T-helper 1 cell (primary cell): ENCODE measurements at places on chromosomes 1 and 21.

GRCh38 chr1:192936313-192937018 lies 122.7 kb downstream of the UCHL5 start:
- no peak for DNase-seq

- DNase-seq, result no peak
Measured at GRCh38 chr1:151728151-151729054, 7.1 kb downstream of the RIIAD1 start.

- no peak for DNase-seq
Measured at GRCh38 chr1:48611841-48612240, 139.8 kb upstream of the SPATA6 start.

DNA sequence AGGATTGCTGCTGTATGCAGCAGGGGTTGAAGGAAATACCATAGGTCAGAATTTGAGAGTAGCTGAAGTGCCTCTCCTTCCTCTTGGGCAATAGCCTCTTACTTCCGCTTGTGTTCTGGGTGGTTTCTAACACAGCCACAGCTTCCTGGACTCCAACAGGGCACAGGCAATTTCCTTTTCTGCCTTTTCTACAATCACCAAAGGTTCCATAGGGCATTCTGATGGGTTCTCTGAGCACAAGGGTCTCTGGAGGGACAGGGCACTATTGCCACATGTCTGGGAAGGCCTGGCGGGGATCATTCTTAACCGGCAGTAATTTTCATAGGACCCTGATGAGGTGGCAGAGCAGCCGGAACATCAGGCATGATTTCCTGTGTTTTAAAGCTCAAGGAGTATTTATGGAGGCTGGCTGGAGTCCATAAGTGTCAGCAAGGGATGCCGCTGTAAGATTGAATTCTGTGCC lies 5.5 kb upstream of the AGTRAP start:
- no peak for DNase-seq

- DNase-seq, result no peak
Measured at GRCh38 chr1:30685796-30686165, 37.6 kb downstream of the MATN1 start.

DNA sequence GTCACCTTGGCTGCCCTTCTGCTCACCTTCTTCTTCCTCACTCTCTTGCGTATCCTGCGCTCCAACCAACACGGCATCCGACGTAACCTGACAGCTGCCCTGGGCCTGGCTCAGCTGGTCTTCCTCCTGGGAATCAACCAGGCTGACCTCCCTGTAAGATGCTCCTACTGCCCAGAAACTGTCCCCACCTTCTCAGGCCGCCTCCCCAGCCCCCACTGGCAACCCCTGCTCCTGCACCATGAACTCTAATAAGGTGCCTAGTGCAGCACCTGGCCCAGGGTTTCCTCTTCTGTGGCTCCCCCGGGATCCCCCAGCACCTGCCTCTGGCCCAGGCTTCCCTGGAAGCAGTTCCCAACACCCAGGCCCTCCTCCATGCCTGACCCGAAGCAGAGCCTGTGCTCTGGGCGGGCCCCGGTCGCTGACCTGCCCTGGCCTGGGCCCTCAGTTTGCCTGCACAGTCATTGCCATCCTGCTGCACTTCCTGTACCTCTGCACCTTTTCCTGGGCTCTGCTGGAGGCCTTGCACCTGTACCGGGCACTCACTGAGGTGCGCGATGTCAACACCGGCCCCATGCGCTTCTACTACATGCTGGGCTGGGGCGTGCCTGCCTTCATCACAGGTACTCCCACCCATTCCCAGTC lies 12.8 kb downstream of the PSRC1 start:
- DNase-seq, result no peak

GRCh38 chr21:22754746-22755145 lies 1756.5 kb downstream of the NCAM2 start:
- no peak for DNase-seq

GRCh38 chr1:91523482-91523881 lies 22.8 kb downstream of the CDC7 start:
- DNase-seq, result no peak

GRCh38 chr1:170593173-170594011 lies 61.4 kb downstream of the GORAB start:
- no peak for DNase-seq

GRCh38 chr1:197862221-197862620 lies 40.2 kb upstream of the C1orf53 start:
- DNase-seq, result no peak

- no peak for DNase-seq
Measured at GRCh38 chr1:220521778-220522177, 6.2 kb upstream of the MARK1 start.

DNA sequence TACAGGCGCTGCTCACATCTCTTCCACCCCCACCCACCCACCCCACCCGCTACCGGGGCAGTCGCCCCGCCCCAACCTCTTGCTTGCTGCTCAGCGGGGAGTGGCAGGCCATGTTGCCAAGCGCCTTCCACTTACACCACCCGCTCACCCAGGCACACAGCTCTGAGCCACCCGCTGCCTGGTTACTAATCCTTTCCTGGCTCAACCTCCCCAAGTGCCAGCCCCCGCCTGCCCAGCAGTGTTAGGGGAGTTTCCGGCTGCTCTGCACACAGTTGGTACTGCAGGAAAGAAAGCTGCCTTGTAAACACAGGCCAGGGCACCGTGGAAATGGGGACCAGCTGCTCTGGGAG lies 56.2 kb downstream of the LACTBL1 start:
- no peak for DNase-seq

DNA sequence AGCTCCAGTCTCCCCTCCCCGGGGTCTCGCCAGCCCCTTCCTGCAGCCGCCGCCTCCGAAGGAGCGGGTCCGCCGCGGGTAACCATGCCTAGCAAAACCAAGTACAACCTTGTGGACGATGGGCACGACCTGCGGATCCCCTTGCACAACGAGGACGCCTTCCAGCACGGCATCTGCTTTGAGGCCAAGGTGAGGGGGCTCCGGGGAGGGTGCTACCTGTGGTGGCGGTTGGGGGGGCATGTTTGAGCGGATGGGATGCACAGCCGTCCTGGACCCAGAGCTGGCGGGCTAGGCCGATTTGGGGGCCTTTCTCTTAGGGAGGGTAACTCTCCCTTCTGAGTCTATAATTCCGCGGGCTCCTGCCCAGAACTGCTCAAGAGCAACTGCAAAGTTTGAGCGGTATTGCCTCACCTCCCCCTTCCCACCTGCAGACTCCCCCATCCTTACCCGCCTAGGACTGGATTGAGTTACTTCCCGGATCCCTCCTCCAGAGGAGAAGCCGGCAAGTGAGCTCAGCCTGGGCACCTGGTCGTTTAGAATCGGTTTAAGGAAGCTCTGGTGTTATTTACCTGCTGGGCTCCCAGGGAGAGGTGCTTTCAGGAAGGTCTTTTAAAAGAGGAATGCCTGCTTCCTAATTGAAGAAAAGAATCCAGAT lies 730 bp downstream of the NOS1AP start:
- peak; percentile 6 for DNase-seq

- DNase-seq, result no peak
Measured at GRCh38 chr1:206699626-206700025, 14.9 kb downstream of the MAPKAPK2 start.

GRCh38 chr1:58755468-58755872 lies 28.4 kb downstream of the JUN start:
- peak; percentile 24 for DNase-seq

DNA sequence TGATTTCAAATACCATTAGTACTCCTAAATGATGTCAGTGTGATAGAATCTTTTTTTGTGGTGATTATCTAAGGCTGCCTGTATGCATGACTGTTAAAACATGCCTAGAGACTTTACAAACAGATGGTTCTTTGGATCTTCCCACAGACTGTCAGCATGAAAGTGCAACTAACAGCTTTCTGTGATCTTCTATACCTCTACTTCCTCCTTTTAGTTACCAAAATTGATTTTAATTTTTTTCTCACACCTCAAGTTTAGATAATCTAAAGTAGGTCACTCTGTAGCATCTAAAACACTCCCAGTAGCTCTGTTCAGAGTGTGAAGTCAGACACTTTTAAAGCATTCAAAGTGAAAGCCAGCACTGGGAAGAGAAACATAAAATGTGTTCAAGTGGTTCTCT lies 534.5 kb downstream of the PTPRC start:
- DNase-seq, result no peak

DNA sequence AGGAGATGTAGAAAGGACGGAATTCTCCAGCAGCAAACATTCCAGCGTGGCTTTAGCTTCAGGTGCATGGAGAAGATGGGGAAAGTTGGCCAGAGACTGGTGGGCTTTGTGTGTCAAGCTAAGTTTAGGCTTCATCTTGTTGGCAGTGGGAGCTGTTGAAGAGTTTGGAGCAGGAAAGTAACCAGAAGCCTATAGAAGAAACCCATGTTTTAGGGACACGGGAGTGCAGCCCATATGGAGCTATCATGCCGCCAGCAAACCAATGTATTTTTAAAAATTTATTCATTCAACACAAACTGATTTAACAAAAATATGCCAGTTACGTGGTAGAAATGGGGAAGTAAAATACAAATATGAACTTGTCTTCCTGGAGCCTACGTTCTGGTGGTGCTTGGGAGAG lies 53.7 kb downstream of the ACTL8 start:
- no peak for DNase-seq

DNA sequence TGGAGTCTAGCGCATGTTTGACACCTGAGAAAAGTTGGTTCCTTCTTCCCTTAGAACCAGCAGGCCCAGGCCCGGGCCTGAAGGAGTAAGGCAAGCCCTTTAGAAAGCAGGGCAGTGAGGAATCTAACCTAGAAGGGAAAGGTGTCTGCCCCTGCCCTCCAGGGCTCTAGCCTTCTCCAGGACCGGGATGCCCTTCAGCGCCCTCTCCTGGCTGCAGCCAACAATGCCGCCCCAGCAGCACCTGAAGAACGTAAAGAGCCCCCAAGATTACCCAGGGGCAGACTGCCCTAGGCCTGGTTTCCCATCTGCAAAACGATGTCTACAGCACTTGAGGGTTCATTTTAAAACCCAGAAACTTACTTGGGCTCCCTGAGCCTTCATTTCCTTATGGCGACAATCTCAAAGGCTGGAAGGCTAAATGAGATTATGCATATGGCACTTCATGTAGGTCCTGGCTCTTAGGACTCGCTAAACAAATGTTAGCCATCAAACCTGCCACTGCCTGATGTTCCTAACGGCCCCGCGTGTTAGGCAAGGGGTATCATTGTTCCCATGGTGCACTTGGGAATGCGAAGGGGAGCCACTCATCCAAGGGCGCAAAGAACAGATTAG lies 106.7 kb upstream of the KLHDC7A start:
- no peak for DNase-seq

DNA sequence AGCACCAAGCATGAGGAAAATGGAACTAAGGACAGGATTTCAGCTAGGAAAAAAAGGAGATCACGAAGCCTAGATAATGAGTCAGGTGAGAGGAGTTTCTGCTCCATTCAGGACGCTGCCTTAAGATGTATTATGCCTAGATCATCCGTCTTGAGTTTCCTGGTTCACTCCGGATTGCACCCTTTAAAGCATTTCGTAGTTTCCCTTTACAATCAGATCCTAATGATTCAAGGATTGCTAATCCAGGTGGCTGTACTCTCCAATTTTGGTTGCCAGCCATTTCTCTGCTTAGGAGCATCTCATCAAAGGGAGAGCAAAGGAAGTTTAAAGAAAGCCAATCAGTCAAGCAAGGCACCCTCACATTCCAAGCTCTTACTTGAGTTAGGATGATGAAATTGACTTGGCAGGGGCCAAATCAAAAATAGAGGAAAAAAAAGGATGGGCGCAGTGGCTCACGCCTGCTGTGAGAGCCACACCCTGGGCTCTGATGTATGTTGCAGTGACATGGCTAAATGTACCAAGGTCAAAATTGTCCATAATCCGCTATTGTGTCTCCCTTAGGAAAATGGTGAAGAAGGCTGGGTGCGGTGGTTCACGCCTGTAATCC lies 156.9 kb upstream of the SOD1 start:
- DNase-seq, result no peak

GRCh38 chr21:25569084-25569483 lies 38.2 kb downstream of the MRPL39 start:
- no peak for DNase-seq

DNA sequence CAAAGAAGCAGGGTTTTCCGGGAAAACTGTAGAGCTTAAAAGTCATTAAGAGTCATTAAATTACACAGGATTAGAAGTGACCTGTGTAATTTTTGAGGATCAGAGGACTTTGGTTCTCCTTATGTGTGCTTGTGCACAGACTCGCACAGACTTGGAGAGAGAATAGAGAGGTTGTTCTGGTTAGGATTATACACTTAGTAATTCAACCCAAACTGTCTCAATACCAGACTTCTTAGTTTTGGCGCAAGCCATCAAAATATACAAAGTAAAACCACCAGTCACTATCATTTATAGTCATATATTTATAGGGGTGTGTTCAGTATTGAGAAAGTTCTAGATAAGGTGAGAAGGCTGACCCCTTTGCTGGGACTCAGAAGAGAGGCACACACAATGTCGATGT lies 112.3 kb downstream of the HLX start:
- DNase-seq, result no peak

DNA sequence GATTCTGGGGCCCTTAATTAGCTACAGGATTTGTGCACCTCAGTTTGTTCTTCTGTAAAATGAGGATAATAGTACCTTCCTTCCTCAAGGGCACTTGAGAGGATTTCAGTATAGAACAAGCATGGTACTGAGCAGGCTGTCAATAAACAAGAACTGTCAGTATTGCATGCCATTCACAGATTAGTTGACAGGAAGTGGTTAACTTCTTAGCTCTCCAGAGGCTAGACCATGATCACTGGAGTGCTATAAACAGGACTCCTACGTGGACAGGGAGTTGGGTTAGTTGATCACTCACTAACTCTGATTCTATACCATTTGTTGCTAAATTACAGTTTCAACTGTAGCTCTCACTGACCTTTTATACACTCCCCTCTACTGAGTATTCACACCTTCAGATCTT lies 126.2 kb upstream of the DAB1 start:
- no peak for DNase-seq

DNA sequence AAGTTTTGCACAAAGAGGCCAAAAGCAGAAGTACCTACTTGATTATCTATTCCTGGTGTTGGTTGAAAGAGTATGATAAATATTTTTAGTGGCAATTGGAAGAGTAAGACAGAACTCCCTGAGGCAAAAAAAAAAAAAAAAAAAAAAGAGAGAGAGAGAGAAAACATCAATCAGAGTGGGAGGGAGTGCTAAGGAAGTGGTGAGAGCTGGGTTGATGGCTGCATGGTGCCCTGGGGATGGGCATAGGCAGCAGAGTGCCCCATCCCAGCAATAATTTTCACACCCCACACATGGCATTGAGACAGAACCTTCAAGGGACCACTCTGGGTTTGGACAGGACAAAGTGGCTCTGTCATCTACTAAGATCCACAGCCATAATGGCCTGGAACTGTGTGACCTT lies 59.4 kb upstream of the FAM20B start:
- no peak for DNase-seq

DNA sequence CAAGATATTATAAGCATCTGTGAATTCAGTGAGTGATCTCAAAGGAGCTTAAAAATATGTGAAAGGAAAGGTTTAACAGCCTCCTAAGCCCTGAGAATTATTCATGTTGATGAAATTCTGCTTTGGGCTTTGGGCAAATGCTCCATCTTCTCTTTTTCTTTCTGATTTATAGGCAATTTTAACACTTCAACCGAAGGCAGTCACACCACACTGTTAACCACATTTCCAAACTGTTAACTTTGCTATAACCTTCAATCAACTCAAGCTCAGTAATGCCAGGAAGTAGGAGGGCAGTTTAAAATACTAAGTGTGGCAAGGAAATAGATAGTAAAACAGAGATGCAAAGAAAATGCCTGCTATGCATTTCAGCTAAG lies 54.4 kb upstream of the NEK7 start:
- DNase-seq, result peak; percentile 62

- DNase-seq, result no peak
Measured at GRCh38 chr1:26976621-26977510, 16.6 kb upstream of the KDF1 start.

- peak; percentile 85 for DNase-seq
Measured at GRCh38 chr1:21294266-21294989, 4.2 kb upstream of the ECE1 start.

- DNase-seq, result no peak
Measured at GRCh38 chr1:228370439-228370940, 36.1 kb downstream of the TRIM11 start.
